Activated CD4-positive, CD25-positive, alpha-beta regulatory T cell (primary cell): ENCODE measurements at places on chromosomes 3 and 15.

DNA sequence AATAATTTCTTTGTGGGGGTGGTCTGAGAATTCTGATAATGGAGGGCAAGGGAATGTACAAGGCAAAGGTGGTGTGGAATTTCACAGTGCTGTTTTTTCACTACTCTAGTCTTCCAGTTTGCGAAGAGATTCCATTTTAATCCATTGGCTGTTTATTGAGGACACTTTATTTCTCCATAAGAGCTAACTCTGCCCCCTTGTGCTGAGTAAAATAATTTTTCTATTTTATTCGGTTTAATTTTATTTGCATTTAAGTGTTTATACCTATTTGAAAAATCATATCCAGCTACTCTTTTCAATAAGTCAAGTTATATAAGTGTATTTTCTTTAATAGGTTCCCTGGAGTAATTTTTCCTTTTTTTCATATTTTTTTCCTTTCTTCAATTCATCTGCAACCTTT, 840.1 kb downstream of the TUSC7 start:
- DNase-seq, result no peak

GRCh38 chr3:125587039-125587648, 8.2 kb downstream of the OSBPL11 start:
- no peak for DNase-seq

GRCh38 chr3:71428841-71429596, 154.5 kb downstream of the FOXP1 start:
- DNase-seq, result no peak

- no peak for DNase-seq
Measured at GRCh38 chr3:47949979-47950378, 66.2 kb downstream of the MAP4 start.

DNA sequence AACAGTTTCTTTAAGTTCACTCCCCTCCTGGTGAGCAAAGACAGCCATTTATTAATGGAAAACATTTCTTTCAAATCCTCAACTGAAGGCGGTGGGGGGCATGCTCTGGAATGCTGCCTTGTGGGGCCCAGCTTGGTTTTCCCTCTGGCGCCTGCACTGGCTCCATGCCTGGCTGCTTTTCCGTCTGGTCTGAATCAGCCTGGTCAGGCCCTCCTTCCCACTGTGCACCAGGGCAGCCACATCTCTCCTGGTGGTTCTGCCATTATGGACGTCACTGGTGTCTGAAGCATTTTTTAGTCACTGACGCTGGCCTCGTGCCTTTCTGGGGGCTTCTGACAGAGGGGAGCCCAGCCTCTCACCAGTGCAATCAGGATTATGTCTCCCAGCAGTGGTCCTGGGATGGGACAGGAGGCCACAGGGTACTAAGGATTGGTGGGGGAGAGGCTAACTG, 57.6 kb upstream of the APEH start:
- no peak for DNase-seq

DNA sequence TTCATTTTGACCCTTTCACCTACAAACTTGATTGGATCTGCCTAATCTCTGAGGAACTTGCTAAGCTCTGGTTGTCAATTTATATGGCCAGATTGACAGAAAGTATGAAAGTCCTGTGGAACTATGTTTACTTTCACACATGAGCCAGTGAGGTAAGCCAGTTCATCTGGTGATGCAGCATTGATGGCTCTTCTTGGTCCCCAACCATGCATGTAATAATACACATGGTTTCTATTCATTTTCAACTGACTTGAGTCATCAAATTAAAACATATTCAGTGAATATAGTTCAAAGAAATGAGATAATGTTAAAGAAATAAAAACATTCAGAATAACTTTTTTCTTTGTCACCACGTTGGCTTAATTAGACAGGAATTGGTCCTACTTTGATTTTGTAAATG, 336.1 kb upstream of the THBS1 start:
- no peak for DNase-seq

DNA sequence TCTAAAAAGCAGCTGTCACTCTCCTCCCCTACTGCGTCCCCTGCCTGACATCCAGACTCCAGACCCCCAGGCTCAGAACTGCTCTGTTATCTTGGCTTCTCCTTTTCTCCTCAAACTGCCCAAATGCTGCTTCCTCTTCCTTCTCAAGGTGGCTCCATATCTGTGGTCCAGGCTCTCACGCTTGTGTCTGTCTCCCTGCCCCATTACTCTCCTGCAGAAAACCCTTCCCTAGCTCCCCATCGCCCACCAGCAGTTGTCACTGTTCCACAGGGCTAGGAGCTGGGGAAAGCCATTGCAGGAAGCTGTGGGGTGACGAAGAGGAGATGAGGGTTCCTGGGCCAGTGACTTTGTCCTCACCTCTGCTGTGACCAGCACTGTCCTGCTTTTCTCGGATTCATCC, 30.7 kb upstream of the CGNL1 start:
- DNase-seq, result no peak

DNA sequence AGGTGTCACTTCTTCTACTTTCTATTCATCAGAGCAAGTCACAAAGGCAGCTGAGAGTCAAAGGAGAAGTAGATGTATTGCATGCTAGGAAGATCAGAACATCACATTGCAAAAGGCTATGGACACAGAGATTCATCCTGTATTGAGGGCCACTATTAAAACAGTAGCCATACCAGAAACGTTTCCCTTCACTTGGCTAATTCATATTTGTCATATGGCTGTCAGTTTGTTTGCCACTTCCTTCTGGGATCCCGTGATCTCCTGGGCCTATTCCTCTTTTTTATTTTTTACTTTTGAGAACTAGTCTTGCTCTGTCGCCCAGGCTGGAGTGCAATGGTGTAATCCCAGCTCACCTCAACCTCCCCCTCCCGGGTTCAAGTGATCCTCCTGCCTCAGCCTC, 184.0 kb upstream of the SATB1 start:
- no peak for DNase-seq

- DNase-seq, result no peak
Measured at GRCh38 chr3:30675006-30675405, 68.6 kb downstream of the TGFBR2 start.

- DNase-seq, result no peak
Measured at GRCh38 chr3:111823341-111823855, 35.7 kb upstream of the PHLDB2 start.

DNA sequence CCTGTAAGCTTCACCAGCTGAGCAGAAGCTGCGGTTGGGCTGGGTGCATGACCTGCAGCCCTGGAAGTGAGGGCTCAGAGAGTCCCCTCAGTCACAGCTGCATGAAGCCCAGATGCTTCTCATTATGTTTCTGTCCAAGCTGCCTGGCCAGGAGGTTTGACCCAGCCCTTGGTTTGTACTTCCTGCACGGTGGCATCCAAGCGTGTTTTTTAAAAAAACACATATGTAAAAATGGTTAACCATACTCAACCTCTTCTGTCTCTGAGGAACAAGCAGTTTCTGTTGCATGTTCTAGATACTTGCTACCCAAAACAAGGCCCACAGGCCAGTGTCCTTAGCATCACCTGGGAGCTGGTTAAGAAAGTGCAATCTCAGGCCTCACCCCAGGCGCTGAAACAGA, 76.0 kb upstream of the ATP10A start:
- DNase-seq, result no peak

- no peak for DNase-seq
Measured at GRCh38 chr15:27278761-27279160, 307.8 kb downstream of the GABRG3 start.

DNA sequence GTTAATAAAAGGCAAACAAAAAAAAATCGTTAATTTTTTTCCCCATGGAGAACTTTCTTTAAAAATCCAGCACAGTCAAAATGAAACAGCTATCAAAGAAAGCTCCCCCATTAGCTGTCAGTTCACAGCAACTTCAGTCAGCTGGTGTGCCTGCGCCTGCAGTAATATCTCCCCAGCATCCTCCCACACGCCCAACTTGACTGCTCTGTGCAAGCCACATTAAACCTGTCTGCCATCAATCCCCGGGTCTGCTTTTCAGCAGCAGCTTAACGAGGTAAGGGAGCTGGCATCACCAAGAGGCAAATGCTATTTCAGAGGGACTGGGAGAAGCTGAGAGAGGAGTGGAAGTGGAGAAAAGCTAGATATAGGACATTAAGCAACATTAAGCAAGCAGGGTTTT, 337.5 kb downstream of the GAP43 start:
- no peak for DNase-seq

- DNase-seq, result no peak
Measured at GRCh38 chr3:54349231-54349652, 226.9 kb downstream of the CACNA2D3 start.

DNA sequence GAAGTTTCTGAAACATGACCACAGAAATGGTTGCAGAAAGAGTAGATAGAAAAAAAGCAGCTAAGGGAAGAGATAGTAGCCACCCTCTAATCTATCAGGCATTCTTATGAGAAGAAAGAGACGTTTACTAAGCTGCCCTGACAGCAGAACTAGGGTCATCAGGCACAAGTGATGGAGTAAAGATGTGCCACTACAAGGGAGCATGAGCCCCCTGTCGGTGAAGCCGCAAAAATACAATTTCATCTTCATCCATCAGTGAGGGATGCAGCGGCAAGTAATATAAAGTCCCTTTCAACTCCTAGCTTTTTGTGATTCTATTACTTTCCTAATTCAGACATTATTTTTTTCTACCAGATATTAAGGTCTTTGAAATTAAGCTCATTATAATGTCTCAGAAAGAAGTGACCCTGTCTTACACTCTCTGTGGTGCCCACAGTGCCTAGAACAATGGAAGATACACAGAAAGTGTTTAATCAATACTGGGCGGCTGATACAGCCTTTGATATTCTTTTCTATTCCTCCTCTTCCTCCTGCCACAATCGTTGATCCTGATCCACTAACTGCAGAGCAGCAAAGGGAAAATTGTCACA, 651.6 kb downstream of the NTRK3 start:
- DNase-seq, result no peak

- no peak for DNase-seq
Measured at GRCh38 chr3:50375258-50375931, 16.1 kb upstream of the TMEM115 start.

DNA sequence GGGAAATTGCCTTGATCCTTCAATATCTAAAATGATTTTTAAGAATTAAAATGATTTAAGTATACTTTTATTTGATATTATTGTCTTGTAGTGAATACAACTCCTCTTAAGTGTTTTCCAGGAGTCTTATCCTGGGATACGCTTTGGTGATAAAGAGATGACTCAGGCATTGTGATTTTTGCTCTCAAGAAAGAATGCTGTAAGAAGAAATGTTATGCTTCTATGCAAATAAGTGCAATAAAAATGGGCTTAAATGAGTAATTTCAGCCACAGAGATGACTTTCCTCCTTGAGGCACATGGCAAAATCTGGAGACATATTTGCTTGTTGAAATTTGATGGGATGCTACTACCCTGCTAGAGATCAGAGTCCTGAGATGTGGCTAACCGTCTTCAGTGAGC, 358.6 kb upstream of the BCHE start:
- DNase-seq, result no peak

GRCh38 chr3:136250903-136251460, 842 bp downstream of the PCCB start:
- no peak for DNase-seq

DNA sequence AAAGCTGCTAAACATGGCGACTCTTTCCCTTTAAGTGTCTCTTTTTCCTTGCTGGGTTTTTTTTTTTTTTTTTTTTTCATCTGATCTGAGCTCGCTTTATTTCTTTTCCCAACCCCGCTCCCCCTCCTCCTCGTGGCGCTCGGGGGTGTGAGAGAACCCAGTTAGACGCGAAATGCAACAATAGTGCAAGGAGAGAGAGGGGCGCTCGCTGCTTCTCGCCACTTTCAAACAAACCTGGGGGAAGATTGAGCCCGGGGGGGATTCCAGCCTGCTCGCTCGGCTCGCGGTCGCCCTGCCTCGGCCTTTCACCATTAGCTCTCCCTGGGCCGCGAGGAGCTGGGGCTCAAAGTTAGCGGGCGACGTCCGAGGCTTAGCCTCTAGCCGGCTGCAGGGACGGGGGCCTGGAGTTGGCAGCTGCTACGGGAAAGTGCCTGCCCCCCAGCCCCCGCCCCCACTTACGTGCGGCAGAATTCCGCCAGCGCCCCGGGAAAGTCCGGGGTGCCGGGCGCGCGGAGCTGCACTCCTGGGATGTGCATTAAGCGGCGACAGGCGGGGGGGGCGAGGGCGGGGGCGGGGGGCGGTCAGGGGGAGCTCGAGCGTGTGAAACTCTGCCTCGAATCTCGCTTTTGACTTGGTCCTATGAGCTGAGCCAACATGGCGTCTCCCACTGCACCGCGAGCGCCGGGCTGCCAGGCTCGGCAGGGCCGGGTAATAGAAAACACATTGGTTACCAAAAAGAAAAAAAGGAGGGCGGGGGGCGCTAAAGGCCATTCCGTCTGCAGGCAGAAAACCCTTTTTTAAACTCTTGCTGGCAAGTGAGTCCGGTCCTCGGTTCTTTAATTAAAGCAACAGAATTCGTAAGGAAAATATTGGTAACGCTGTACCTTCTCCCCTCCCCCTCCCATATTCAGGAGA, 10.4 kb downstream of the NR2F2 start:
- no peak for DNase-seq

DNA sequence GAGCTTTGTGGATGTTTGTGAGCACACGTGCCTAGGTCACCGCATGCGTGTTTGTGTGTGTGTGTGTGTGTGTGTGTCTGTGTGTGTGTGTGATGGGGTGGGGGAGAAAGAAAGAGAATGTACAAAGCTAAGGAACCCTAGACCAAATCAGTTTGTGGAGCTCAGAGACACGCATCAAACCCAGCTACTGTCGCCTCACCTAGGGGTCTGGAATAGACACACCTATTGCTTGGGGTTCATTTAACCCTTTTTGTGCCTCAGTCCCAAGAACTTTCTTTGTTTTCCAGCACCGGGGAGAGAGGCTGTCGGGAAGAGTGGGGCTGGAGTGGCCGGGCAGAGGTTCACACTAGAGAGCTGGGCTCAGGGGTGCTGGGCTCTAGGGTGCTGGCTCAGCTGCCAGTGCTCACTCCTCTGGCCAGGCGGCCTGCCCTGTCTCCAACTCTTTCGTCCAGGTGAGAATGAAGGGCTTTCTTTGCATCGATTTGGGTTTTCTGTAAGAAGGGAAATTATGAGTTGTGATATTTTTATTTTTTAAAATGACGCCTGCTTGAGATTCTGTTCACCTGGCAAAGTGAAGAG, 221.6 kb downstream of the MEIS2 start:
- no peak for DNase-seq

GRCh38 chr3:129326138-129326537, 47.5 kb downstream of the HMCES start:
- DNase-seq, result no peak

DNA sequence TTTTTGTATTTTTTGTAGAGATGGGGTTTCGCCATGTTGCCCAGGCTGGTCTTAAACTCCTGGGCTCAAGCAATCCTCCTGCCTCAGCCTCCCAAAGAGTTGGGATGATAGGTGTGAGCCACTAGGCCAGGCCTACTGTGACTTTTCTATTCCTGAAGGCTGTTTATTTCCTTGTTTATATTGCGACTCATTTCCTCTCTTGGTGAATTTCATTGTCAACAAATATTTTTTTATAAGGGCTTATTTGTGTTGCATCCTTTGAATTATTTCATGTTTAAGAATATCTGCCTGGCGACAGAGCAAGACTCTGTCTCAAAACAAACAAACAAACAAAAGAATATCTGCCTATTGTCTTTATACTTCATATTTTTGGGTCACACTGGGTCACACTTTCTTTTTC, 29.4 kb upstream of the MCCC1 start:
- no peak for DNase-seq

GRCh38 chr15:73139744-73140553, 87.7 kb downstream of the NEO1 start:
- no peak for DNase-seq
